Right atrium auricular region (tissue), 2 donors: ENCODE measurements at places on chromosomes 1 and 21. TPM values are rescaled to one million over a fixed set of nuclear protein-coding genes. Genes with fewer than 3 reads are reported as not detected.

The CD1D gene
- total RNA-seq: 0.48 TPM

The TMEM39B gene
- total RNA-seq: 3.2 TPM

The ZDHHC18 gene
- total RNA-seq: 19.8 TPM

The IGSF3 gene
- 14.9 TPM for total RNA-seq

The STIL gene
- 0.52 TPM for total RNA-seq

The S100A7 gene
- total RNA-seq: not detected

The CNST gene
- 19.0 TPM for total RNA-seq

The IVL gene
- total RNA-seq: not detected

The UBL4B gene
- total RNA-seq: not detected

The CHD5 gene
- 0.07 TPM for total RNA-seq

The BRDT gene
- total RNA-seq: not detected

The CCNL2 gene
- total RNA-seq: 44.2 TPM

The IGSF5 gene
- 2.9 TPM for total RNA-seq

The PRAMEF14 gene
- total RNA-seq: not detected

The FMO1 gene
- total RNA-seq: 0.47 TPM

The GBP5 gene
- total RNA-seq: 1.0 TPM

The SELL gene
- 2.2 TPM for total RNA-seq

The USF1 gene
- 25.5 TPM for total RNA-seq

The WNT9A gene
- 0.78 TPM for total RNA-seq

The PLCH2 gene
- not detected for total RNA-seq

The SLC16A4 gene
- total RNA-seq: 8.9 TPM

The SPATA6 gene
- total RNA-seq: 4.5 TPM

The FAM72C gene
- 0.12 TPM for total RNA-seq

The MTARC2 gene
- 23.6 TPM for total RNA-seq

The ZNF697 gene
- total RNA-seq: 14.8 TPM

The LRRIQ3 gene
- total RNA-seq: not detected

The GOLT1A gene
- total RNA-seq: not detected
